ENCODE measurements at places on chromosomes 13 and 19. TPM values are rescaled to one million over a fixed set of nuclear protein-coding genes. Genes with fewer than 3 reads are reported as not detected.

The CD22 gene
- 1.2 TPM for total RNA-seq

The PNMA8B gene
- 1.7 TPM for total RNA-seq

The ANKRD24 gene
- total RNA-seq = 2.3 TPM

The SKA3 gene
- 6.1 TPM for total RNA-seq

The KIR3DL1 gene
- total RNA-seq = not detected

The GDF15 gene
- total RNA-seq = 210 TPM

The THSD1 gene
- total RNA-seq = 9.1 TPM

Data from fibroblast of lung (primary cell).